H54 (cell line): ENCODE measurements at places on chromosomes 5 and 9.

DNA sequence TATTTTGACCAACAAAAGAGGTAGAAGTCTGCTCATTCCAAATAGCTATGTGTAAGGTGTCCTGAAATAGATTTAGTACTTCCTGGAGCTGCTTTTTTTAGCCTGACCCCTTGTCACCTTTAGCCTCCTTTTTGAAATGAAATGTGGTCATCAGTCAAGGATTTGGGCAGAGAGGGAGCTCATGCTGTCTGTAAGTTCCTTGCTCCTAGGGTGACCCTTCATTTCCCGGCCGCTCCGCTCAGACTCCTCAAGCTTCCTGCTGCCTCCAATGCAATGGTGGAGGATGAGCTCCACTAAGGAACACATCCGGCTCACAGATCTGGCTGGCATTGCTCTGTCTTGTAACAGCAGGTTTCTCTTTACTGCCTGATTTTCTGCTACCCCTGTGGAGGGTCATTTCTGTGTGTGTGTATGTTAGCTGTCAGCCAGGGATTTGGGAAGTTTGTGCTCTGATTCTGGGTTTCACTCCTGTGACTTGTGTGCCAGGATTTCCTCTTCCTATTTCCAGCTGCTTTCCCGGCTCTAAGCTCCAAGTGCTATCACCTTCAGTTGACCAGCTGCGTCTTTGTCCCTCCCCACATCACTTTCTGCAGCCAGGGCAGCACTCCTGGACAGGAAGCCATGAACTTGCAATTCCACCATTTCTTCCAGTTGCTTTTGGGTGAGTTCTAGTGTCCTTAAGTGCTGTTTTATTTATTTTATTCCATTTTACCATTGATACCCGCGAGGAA is 265.9 kb downstream of the ICE1 start:
- DNase-seq: no peak

DNA sequence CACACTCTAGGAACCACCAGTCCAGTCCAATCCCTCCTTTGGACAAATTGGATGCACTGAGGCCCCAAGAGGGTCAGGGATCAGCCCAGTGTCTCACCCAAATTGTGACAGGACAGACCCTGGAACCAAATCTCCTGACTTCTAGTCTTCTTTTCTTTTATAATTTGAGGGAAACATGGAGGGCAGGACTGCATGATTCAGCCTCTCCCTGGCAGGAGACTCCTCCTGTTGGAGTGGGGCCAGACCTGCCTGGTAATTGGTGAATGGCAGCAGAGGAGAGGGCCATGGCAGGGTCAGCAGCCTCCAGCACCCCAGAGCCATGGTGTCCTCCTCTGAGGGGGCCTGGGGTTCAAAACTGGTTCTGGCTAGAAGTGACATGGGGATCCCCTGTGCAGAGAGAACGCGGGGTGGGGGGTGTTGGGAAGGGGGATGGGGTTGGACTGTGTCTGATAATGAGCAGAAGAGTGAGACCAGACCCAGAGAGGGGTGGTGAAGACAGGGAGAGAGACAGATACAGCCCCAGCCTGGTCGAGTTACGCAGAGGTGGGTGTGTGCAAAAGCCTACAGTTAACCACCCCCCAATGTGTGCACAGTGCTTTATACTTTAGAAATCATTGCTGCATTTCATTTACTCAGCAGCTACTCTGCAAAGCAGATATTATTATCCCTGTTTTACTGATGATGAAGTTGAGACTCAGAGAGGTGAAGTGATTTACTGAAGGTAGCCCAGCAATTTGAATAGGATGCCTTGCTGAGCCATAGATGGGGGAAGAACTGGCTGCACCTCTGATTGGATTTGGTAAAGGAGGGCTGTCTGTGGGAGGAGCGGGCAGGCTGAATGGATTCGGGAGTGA is 3.8 kb upstream of the SYNPO start:
- DNase-seq: no peak

- DNase-seq: no peak
Observed at GRCh38 chr5:162202285-162202880, 134.8 kb downstream of the GABRG2 start.

GRCh38 chr5:103918668-103919367 is 356.2 kb upstream of the NUDT12 start:
- no peak for DNase-seq

DNA sequence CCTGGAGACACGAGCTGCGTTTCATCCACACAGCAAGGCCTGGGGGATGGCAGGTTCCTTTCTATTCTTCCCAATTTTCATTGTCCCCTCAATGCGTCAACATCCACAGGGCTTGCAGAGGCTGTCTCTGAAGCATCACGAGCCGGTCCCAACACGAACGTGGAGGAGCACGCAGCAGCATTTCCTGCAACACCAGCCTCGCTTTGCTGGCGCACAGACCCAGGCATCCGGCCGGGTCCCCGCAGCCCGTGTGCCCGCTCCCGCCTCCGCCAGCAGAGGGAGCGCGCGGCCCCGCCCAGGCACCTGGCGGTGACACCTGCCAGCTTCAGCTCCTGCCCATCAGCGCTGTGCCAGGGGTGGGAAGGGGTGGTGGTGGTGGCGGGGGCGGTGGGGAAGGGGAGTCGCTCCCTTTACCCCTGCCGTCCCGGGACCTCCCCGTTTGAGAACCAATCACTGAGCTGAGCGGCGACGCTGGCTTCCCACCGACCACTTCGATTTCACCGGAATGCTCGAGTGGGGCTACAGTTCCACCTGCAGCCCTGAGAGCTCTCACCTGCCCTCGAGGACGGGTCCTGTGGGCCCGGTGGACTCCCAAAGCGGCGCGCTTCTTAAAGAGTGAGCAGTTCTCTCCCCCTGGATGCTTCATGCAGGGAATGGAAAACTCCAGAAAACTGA is 464.5 kb downstream of the ICE1 start:
- peak; percentile 15 for DNase-seq

GRCh38 chr5:69099302-69099701 is 5.5 kb downstream of the SLC30A5 start:
- DNase-seq: no peak

DNA sequence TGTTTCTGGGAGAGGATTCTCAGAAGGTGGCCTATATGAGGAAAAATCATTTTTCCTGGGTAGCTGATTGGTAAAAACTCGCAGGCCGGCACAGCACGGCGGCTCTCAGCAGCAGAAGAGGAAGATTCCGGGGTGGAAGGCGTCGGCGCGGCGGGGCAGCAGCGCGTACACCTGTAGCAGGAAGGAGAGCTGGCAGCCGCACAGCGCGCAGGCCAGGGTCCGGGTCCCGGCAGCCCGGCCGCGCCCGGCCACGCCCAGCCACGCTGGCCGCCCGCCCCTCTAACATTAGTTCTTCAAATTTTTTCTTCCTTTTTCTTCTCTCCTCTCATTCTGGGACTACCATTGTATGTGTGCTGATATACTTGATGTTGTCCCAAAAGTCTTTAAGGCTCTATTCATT is 24.8 kb upstream of the ZNF618 start:
- no peak for DNase-seq

GRCh38 chr5:56011835-56012234 is 17.1 kb upstream of the IL6ST start:
- no peak for DNase-seq

DNA sequence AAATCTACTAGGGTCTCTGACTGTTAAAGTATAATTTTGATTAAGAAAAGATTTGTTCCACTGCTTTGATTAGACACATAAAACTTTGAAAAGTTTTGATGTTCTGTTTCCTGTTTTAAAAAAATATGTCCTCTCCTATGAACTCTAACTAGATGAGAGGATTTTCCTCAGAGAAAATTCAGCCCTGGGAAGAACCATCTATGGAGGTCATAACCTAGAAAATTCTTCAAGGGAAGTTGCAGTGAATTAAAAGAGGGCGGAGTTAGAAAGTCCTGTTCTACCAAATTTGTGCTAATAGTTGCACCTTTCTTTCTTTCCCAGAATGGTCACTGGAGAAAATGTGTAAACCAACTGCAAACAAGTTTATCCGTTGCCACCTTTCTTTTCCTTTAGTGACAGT is 27.7 kb downstream of the PIK3R1 start:
- no peak for DNase-seq

GRCh38 chr5:82347201-82347865 is 69.2 kb upstream of the RPS23 start:
- DNase-seq: no peak

DNA sequence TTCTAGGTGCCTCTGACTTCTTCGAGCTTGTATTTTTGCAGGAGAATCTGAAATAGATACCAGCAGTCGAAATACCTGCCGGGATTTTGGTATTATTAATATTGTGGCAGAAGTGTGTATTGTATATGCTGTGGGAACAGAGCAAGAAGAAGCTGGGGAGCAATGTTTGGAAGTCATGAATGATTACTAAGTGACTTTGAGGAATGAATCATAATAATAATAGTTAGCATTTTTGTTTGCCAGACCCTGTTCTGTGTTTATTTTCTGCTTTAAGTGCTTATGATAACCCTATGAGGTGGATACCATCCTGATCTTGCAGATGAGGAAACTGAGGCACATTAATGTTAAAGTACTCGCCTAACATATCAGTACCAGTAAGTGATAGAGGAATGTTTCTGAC is 32.4 kb downstream of the RAB24 start:
- no peak for DNase-seq

- DNase-seq: no peak
Observed at GRCh38 chr5:115363879-115364278, 67.4 kb upstream of the CCDC112 start.

DNA sequence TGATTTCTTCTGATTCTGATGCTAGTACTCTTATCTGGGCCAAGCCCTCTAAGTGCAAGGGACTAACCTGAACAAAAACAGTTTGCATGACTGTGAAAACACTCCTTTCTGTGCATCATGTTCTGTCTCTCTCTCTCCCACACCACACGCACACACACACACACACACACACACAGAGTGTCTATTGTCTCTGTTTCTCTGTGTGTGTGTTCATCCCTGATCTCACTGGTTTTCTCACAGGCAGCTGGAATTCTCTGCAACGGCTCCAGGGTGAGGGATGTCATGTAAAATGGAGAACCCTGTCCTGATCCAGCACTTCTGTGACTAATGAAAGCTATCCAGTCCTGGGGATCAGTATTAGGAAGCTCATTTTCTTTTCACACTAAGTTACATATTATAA is 453.1 kb upstream of the RGMB start:
- DNase-seq: no peak

GRCh38 chr9:92971121-92971520 is 23.8 kb downstream of the FGD3 start:
- DNase-seq: no peak

DNA sequence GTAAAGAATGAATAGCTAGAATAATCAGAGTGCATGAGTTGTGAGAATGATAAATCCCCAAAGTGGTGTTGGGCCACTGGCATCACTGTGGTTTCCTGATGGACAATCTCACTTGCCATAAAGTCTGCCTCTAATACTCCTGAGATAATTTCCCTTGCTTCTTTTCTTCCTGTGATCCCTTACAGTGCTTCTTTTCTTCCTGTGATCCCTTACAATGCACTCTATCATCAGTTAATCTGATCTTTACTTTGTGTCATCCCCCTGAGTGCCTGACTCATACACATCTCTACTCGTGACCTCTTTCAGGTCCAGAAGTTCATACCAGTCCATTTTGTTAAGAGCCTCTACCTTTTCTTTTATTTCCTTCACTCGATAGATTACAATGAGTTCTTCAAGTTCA is 418.3 kb downstream of the HCN1 start:
- DNase-seq: no peak

- no peak for DNase-seq
Observed at GRCh38 chr5:172746725-172747124, 24.3 kb downstream of the DUSP1 start.

- DNase-seq: no peak
Observed at GRCh38 chr5:91978221-91978882, 595.2 kb upstream of the ARRDC3 start.

- no peak for DNase-seq
Observed at GRCh38 chr9:123589361-123590239, 233.6 kb downstream of the CRB2 start.

DNA sequence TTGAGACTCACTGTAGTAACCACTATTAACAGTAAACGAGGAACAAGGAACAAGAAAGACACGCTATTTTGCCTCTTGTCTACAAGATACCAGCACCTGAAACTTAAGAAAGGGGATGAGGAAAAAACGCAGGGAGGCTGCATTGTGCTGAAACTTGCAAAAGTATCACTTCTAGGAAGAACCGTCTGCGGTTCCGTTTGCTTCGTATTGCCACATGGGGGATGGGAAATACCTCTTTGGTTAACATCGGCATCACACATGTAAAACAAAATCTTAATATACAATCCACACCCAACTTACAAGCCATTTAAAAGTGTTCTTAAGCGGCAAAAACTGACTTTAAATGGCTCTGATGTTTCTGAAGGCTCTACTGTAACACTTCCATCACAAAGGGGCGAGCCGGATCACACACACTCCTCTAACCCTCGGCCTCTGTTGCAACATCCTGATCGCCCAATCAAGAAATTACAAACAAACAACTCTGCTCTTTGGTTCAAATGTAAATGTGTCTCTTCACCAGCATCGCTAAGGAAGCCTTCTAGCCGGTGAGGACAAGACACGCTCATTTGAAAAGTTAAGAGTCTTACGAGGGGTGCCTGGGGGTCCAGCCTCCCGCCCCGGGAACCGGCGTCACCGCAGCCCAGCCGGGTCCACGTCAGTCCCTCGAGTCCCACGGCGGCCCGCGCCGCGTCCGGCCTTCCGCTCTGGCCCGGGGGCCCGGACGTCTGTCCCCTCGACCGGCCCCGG is 621 bp downstream of the SEC16A start:
- peak; percentile 62 for DNase-seq

DNA sequence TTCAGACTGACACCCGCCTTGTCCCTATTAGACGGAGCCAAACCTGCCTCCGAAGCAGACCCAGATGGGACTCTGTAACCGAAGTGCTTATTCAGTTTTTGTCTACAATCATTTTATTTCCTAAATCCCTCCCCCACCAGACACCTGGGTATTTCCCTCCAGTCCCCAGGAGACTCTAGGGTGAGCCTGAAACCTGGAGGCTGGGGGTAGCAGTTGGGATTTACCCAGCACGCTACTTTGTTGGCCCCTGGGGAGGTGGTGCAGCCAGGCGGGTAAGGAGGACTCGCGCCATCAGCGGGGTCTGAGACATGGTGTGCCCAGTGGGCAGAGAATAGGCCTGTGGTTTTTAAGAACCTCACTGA is 1.3 kb upstream of the LHX2 start:
- no peak for DNase-seq

DNA sequence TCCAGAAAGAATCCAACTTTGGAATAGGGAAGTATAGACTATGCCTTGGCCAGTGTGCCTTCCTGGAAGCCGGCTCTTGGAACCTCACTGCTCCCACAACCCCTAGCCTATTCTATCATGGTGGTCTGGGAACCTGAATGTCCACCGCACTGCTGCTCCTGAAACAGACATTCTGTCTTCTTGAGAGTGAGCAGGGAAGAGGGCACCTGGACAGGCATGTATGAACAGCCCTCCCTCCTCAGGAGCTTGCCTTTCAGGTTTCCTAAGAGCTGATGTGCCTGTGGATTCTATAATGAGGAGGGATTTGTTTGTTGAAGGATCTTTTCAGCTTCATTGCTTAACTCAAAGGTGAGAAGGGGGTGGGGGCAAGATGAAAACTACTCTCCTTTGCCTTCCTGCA is 55.1 kb upstream of the XPA start:
- no peak for DNase-seq
